Hematopoietic multipotent progenitor cell treated with erythropoietin and hydrocortisone succinate and interleukin-3 and kit ligand, for 6 days (in vitro differentiated cells): ENCODE measurements at places on chromosomes 2 and 18.
A peak's percentile ranks its signal among the peaks of the same experiment; 100 is the strongest.

GRCh38 chr2:27559228-27559627 is 23.6 kb upstream of the ZNF512 start:
- DNase-seq, result no peak

DNA sequence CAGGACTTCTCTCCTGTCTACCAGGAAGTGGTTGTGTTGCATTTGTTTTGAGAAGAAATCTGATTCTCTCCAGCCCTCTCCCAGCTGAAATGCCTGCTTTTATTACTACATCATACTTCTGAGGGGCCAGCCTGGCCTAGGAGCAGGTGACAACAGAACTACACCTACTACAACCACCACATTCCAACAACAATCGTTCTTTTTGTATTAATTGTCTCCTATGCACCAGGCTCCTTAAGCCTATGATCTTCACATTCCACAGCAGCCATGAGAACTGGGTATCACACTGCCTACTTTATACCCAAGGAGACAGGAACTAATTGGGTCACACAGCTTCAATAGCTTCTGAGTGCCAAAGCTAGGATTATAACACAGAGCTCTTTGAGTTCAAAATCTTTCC is 167.7 kb downstream of the TDRD15 start:
- no peak for DNase-seq

GRCh38 chr18:36284671-36285295 is 12.7 kb upstream of the FHOD3 start:
- DNase-seq, result peak; percentile 79

- no peak for DNase-seq
These were observed 539.4 kb upstream of the CDH2 start for GRCh38 chr18:28716338-28716737.

GRCh38 chr18:677145-677544 is 19.7 kb downstream of the TYMS start:
- no peak for DNase-seq

- DNase-seq, result no peak
These were observed 148.8 kb upstream of the STON1 start for GRCh38 chr2:48380989-48381625.

DNA sequence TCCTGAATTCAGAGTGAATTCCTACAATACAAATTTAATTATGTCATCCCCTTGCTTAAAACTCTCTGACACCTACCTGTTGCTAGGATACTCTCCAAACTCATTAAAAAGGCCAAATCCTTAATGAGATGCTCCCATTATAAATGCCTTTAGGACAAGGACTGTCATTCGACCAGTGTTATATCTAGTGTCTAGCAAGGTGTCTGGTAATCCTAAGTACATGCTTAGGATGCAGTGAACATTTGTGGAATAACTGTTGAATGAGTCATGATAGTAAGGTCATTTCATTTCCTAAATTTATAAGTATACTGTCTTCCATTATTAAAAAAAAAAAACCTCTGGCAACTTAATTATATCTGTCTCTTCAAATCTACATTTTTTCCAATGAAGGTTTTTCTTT is 588.9 kb upstream of the NRXN1 start:
- DNase-seq, result no peak

GRCh38 chr2:1793868-1794445 is 49.6 kb upstream of the PXDN start:
- DNase-seq, result no peak

GRCh38 chr2:64735504-64735903 is 81.8 kb upstream of the SERTAD2 start:
- DNase-seq, result no peak

- no peak for DNase-seq
These were observed 42.7 kb upstream of the AFF3 start for GRCh38 chr2:100185105-100185504.

DNA sequence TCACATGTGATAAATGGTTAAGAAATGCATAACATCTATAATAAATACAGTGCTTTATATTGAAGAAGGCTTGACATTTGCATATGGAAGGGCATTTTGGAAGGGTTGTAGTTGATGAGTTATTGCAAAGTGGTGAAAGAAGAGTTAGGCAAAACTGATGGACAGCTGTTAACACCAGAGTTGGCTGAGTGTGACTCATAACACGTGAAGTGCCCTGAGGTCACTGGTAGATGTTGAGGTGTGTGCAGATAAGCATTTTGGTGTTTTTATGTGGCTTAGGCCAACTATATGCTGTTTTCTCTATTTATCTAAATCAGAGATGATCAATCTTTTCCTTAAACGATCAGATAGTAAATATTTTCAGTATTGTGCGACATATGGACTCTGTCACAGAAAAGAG is 154.3 kb upstream of the KCNH7 start:
- DNase-seq, result no peak

- no peak for DNase-seq
These were observed 308.9 kb downstream of the PLCL1 start for GRCh38 chr2:198113316-198113715.

- DNase-seq, result no peak
These were observed 2.2 kb upstream of the PDIA6 start for GRCh38 chr2:10814571-10815331.

DNA sequence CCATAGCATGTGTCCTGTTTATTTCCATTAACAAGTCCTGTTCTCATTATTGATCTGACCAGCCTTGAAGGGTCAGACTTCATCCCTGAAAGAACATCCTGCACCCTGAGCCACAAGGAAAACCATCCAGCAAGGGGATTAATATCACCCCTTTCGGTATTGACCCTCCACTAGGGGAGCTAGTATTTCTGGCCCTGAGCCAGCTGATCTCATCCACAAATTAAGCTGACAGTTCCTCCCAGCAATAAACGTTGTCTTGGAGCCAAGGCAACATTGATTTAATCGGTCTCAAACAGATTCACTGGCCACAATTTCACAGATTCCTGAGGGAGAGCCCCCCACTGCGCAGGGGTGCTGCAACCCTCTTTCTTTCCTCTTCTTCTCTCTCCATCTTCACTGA is 353.1 kb upstream of the FANCL start:
- peak; percentile 63 for DNase-seq

GRCh38 chr2:217864963-217865772 is 137.6 kb downstream of the TNS1 start:
- DNase-seq, result no peak

DNA sequence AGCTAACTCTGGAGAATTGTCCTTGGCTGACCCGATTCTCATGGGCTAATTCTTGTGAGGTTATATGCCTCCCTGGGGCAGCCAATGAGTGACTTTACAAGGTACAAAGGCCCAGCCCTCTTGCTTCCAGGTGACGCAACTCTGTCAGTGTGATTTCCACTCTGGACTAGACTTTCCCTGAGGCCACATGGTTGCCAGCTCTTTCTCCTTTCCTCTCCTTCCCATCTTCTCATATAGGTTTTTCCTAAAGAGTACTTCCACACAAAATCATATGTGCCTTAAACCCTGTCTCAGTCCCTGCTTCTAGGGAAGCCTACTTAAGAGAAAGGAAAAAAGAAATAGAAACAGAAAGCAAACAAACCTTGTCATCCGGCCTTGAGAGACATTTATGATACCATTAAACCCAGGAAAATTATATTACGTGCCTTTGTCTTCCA is 226.2 kb upstream of the ZSWIM2 start:
- no peak for DNase-seq

DNA sequence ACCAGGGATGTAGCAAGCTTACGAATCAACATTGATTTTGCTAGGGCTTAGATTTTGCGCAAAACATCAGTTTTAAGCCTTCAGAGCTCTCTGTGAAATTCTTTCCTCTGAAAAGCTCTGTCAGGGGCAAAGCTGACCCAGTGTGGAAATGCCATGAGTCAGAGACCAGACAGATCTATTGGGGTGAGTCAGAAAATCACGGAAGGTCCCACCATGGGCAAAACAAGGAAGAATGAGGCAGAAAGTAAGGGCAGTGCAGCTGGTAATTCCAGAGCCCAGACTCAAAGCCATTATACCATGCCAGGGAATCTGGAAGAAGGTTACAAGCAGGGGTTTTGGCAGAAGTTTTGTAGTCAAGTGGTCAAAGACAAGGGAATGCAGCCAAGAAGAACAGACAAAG is 256.6 kb upstream of the CTAGE1 start:
- no peak for DNase-seq

DNA sequence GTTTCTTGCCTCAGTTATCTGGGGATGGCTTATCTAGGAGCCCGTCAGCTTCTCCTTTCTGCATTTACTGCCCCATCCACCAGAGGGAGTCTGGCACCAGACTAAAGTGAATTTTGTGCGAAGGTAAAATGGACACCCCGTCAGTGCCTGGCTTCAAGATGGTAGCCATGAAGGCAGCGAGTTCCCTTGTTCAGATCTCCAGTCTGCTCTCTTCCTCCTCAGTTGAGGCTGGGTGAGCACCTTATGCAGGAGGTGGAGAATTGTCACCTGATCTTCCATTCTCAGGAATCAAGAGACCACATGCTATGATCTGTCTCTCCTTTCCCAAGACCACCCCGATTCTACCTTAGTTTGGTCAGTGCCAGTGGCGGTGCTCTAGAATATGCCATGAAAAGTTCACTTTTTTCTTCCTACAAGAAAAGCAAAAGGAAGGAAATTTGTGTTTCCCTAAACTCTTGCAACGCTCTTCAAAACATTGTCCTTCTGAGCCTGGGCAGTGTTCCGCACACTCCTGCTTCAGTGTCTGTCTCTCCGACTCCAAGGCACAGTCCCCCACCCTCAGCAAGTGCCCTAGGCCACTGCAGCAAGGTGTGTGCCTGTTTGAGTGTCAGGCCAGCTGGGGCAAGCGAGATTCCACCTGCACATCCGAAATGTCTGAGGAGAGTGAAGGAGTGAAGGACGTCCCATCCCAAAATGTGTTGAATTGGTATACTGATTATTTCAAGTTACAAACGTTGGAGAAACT is 168.6 kb downstream of the SS18 start:
- peak; percentile 87 for DNase-seq

DNA sequence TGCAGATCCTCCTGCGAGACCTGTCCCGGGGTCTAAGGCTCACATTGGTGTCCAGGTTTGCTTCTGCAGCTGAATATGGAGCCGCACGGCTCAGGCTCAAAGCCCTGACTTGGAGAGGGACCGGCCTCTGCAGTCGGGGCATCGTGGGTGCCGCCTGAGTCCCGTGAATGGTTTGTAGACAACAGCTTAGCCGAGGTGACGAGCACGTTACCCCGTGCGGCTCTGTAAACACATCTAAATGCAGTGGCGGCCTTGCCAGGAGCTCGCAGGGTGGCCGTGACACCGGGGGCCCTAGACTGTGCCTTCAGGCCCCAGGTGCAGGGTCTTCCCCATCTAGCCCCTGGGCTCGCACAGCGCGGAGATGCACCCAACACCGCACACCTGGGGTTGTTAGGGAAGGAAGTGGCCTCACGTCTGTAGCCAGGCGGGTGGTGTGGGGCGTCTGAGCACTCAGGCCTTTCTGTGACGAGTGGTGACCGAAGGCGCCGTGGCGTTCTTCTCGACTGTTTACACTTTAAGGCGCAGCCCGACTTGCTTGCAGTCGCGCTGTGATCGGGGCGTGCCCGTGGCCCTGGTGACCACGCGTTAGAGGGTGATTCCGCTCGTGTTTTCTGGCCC is 91.6 kb downstream of the NFATC1 start:
- DNase-seq, result no peak

DNA sequence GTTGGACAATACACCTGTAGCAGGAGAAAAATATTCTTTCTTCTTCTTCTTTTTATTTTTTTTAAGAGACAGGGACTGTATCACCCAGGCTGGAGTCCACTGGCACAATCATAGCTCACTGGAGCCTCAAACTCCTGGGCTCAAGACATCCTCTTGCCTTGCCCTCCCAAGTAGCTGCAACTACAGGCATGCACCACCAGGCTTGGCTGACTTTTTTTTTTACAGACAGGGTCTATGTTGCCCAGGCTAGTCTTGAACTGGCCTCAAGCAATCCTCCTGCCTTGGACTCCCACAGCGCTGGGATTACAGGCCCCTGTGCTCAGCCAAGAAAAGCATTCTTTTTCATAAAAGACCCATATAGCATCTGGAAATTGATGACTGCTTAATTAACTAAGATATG is 17.1 kb upstream of the ARHGAP28 start:
- DNase-seq, result no peak

- no peak for DNase-seq
These were observed 94.0 kb upstream of the ITGA4 start for GRCh38 chr2:181363164-181363563.

DNA sequence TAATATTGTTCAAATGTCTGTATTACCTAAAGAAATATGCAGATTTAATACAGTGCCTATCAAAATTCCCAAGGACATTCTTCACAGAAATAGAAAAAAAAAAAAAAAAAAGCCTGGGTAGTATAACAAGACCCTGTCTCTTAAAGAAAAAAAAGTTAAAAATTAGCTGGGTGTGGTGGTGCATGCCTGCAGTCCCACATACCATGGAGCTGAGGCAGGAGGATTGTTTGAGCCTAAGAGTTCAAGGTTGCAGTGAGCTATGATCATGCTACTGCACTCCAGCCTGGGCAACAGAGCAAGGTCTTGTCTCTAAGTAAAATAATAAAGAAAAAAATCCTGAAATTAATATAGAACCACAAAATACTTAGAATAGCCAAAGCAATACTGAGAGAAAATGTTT is 51.9 kb downstream of the SLC16A14 start:
- no peak for DNase-seq

DNA sequence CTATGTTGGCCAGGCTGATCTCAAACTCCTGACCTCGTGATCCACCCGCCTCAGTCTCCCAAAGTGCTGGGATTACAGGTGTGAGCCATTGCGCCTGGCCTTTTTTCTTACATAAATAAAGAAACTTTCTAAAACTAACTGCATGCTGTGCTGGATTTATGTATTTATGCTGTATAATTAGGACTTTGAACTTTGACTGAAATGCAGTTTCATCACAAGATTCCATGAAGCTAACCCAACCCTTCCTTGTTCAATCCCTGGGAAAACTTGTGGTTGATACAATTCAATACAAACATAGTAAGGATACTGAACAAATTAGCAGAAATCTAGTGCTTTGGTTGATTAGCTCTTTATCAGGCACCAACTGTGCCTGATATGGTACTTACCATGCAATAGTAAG is 20.9 kb upstream of the SLC35F5 start:
- DNase-seq, result no peak

DNA sequence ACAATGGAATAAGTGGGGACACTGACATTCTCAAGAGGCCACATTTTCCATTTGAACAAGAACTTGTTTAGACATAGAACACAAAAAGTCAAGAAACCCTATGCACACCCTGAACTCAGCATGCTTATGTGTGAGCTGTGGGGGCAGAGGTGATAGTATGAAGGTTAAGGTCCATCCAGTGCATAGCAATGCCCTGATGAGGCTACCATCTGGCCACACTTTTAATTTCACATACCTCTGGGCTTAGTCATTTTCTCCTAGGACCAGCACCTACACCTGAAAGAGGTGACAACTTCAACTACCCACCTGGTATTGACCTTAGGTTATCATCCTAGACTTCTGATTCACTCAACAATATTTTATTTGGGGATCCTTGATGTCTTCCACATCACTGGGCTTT is 139.8 kb downstream of the PIK3C3 start:
- DNase-seq, result no peak

- DNase-seq, result peak; percentile 16
These were observed 480.4 kb downstream of the PARD3B start for GRCh38 chr2:205025580-205026240.

GRCh38 chr2:128384956-128385355 is 66.3 kb upstream of the HS6ST1 start:
- DNase-seq, result no peak
